Renal cortex interstitium (tissue), 15 donors: ENCODE measurements at places on chromosomes 11 and 22.

DNA sequence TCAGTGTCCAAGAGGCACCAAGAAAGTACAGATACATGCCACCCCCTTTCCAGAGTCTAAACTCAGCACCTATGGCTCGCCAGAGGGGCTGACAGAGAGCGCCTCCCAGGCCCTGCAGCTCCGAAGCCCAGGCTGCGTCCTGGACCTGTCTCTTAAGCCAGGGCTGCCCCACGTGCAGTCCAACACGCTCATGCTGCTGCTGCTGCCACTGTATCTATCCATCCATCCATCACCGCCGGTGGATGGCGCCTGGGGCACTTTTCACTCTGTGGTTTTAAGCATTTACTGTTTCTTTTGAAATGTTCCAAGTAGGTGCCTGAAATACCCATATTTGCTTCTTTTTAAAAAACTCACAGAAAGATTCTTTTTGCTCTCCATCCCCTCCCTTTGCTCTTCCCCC is 41.8 kb downstream of the MACROD1 start:
- DNase-seq = no peak

DNA sequence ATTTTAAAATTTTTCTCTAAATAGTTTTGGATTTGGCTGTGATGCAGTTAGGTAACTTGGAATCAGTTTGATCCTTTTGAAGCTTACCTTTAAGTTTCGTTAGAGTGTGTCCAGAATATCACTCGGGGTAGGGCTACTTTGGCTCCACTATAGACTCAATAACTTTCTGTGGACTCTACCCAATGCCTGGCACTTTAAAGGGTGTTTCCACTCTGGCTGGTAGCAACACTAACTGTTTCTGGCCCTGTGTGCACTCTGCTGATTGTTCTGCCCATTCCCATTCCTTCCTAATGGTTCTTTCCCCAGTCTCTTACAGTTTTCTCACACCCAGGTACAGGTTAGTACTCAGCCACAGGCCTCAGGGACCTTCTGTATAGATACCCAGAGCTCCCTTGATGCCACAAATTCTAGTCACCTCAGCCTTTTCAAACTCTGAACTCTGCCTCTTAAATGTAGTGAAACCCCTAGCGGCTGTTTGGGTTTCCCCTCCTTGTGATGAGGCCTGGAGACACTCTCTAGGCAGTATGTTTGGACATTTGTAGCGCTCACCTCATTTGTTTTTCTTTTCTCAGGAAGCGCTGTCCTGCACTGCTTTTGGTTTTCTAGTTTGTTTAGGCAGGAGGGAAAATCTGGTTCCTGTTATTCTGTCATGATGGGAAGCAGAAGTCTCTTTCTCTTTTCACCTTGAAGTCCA is 16.8 kb downstream of the CUL5 start:
- DNase-seq = no peak

- no peak for DNase-seq
Measured at GRCh38 chr11:872799-873198, 30.1 kb downstream of the TSPAN4 start.

DNA sequence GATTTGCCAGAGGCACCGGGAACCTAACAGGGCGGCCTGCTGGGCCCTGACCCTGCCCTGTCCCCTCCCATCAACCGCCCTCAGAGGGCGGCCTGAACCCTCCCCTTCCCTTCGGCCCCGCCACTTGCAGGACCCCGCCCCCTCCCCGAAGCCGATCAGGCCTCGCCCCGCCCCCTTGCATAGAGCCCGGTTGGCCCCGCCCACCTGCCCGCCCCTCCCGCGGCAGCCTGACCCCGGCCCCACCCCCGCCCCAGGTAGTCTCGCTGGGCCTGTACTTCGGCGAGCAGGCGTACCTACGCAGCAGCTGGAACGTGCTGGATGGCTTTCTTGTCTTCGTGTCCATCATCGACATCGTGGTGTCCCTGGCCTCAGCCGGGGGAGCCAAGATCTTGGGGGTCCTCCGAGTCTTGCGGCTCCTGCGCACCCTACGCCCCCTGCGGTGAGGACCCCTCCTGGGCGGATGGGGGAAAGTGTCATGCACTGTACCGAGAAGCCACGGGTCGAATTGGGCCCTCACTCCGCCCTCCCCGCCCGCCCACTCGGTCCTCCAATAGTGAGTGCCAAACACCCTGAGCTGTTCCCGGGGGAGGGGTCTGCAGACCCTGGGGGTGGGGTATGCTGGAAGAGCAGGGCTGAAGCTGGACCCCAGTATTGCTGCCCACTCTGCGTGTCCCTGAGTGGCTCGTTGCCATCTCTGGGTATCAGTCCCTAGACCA is 94.1 kb downstream of the CACNA1I start:
- no peak for DNase-seq

DNA sequence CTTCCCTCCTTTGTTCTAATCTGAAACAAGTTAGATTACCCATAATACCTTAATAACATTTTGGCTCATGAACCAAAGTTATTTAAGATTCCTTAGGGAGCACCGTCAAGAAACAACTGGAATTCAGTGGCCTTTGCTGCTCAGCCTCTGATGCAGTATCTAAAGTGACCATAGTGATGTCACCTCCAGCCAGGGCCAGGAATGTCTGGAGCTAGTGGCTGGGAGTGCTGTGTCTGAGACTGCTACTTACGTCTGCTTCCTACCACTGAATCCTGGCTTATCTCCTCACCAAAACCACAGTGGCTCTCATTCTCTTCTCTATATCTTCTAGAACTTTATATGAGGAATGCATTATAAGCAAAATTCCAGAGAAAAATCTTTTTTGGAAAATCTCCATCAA is 658.0 kb downstream of the DLG2 start:
- DNase-seq = no peak

DNA sequence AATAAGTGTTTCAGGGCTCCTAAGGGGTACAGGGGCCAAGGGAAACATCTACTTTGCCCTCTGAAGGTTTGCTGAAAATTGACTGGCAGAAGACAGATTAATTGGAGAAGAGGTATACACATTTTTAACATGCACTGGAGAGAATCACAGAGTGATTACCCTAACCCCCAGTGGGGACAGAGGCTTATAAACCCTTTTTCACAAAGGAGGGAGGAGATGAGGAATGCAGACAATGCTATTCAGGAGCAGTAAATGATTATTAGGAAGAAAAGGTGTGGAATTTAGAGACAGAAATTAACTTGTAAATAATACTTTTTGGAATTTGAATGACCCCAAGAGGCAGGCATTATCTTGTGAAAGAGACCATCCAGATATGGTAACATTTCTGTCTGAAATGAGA is 582.4 kb upstream of the B3GAT1 start:
- no peak for DNase-seq

DNA sequence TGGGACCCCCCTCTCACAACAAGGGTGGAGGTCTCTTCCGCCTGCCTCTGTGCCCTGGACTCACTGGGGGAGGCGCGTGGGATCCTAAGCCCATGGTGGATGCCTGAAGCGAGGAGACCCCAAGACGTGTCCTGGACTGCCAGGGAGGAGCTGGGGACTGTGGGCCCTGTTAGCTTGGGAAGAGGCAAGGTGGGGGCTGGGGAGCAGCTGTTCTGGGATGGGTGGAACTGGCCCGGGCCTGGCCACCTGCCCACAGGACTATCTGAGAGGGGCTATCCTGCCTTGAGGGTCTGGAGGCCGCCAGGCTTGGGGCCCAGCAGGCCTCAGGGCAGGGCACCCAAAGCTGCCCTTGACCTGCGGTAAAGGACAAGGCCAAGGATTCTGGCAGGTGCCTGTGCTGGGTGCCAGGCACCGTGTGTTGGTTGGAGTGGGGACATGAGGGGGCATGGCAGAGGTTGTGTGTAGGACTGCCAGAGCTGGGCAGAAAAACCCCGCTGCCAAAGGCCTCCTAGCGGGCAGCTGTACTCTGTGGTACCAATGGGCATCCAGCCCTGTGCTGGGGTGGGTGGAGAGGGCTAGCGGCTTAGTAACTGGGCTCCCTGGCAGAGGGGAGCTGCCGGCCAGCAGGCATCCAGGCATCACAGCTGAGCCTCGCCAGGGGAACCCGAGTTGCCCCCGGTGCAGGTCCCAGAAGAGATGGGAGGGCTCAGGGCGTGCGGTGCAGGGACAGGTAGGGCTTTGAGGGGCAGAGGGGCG is 670 bp downstream of the LSP1 start:
- DNase-seq = no peak

GRCh38 chr11:77884186-77884828 is 63.4 kb downstream of the AAMDC start:
- no peak for DNase-seq

GRCh38 chr11:66339686-66340483 is 3.7 kb upstream of the RIN1 start:
- no peak for DNase-seq

GRCh38 chr22:40183029-40183581 is 5.4 kb downstream of the TNRC6B start:
- DNase-seq = no peak
